Activated T-cell treated with anti-CD3 and anti-CD28 coated beads for 1 hour (primary cell): ENCODE measurements at places on chromosomes 7 and 10.

- DNase-seq, result no peak
Observed at GRCh38 chr7:83921271-83921940, 272.5 kb upstream of the SEMA3E start.

GRCh38 chr7:42156291-42156865 lies 80.6 kb downstream of the GLI3 start:
- no peak for DNase-seq

- no peak for DNase-seq
Observed at GRCh38 chr7:96728139-96728538, 18.5 kb upstream of the SEM1 start.

DNA sequence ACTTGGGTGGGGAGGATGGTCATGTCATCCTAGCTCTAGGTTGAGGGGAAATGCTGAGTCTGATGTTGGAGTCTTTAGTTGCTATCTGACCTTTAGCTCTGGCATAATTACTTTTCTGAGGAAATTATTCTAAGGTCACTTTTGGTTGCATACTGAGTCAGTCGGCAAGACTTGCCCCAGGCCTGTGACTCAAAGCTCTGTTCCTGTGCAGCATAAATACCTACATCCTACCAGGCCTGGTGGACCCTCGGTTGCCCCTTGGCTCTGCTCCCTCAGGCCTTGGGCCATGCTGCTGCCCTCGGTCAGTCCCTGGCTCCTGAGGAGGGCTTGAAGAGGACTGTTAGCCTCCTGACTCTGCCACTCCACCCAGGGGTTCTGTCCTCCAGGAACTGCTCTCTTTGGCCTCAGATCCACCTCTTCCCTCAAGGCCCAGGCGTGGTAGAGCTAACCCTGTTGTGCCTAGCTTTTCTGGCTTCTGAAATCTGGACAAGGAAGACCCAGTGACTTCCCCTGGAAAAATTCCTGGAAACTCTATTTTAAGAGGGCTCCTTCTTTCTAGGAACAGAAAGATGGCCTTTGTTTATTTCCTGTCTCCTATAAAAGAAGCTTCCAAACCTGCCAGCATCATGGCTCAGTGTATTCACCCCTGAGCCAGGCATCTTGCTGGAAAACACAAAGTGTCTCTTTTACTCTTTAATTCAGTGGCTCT lies 71.2 kb downstream of the TMEM178B start:
- no peak for DNase-seq

DNA sequence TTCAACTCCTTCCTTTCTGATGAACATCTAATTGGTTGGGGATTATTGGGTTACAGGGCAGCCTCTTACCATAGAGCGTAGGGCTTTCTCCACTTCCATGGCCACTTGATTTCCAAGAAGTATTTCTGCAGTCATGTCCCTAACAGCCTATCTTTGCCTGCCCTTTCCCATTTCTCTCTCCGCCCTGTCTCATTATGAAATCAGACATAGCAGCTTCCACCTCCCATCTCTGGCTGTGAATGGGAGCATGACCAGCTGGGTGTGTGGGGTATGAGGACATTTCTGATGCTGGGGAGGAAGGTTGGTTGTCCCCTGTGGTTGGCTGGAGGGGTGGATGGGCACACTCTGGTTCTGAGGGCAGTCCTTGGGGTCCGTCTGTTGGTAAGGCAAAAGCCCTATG lies 41.2 kb downstream of the ADCYAP1R1 start:
- DNase-seq, result no peak

GRCh38 chr10:43093423-43094076 lies 16.7 kb downstream of the RET start:
- DNase-seq, result no peak

DNA sequence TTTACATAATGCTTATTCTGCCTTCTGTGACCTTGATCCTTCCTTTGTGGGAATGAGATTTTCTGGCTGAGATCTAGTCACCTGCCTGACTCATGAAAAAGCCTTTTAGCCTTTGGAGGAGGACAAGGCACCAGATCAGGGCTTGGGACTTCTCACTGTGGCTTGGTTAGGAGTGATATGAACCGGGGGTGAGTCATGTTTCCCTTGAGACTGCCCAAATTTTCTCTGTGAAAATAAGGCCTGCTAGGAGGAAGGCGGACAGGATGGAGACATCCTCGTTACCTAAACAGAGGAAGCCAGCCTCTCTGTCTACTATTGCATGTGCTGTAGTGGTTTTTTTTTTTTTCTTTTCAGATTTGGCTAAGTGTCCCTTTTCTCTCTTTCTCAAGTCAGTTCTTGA lies 57.8 kb downstream of the EVX1 start:
- DNase-seq, result no peak

DNA sequence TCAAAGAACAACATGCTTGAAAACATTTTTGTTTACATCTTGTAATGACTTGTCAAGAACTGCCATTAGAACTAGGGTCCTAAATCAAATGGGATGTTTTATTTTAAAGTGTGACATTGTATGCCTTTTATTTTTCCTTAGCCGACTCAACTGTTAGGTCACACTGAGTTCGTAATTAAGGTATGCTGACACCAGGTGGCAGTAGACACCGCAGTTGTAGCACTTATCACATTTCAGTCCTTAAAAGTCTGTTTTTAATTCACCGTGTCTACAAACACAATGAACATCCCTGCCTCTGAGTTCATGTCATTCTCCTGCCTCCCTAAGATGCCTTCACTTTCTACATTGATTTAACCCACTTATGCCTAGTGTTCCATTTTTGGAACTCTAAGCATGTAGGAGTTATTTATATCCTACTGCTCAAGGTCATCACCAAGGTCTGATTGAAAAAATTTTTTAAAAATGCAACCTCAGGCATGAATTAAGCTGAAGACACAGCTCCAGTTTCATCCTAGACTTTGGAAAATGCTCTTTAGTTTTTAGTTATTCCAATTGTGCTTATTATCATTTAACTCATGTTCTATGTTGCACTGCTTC lies 186.1 kb downstream of the BMPER start:
- no peak for DNase-seq

- no peak for DNase-seq
Observed at GRCh38 chr10:734481-734880, 45.0 kb upstream of the DIP2C start.

GRCh38 chr10:21171936-21172541 lies 274.9 kb upstream of the NEBL start:
- no peak for DNase-seq

DNA sequence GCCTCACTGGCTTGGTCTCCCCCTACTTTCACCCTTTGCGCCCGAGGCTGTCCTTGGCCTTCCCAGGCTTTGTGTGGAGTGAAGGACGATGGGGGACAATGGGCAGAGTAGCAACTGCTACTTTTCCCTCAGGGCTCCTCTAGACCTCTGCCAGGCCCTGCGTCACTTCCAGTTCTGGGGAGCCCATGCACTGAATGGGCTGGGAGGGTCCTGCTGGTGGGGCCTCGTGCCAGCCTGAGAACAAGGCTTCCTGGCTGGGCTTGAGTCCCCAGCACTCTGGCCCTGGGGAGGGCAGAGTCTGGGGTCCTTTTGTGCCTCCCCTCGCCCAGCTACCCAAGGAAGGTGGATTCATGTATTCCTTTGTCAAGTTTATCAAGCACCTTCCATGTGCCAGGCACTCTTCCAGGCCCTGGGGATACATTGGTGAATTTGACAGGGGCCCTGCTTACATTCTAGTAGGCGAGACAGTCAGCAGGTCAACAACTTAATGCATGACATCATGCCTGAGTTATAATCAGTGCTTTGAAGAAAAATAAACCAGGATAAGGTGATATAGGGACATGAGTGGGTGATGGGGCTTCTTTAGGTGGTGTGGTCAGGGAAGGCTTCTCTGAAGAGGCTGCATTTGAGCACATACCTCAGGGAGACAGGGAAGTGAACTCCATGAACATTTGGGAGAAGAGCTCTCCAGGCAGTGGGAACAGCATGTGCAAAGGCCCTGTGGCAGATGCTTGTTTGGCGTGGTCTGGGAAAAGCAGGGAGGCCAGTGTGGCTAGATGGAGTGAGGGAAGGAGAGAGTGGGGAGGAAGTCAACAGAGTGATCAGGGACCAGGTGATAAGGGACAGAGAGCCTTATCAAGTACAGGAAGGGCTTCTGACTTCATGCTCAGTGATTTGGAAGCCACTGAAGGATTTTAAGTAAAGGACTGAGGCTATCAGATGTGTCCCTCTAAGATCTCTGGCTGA lies 14.1 kb downstream of the ZMIZ1 start:
- DNase-seq, result no peak
